ENCODE measurements at places on chromosomes 1 and 21.
A peak's percentile ranks its signal among the peaks of the same experiment; 100 is the strongest.

- H3K27ac ChIP-seq, result no peak overlapping the region
- no peak overlapping the region for H3K4me3 ChIP-seq
- H3K36me3 ChIP-seq, result no peaks in the 10 kb centered on the region
Measured at GRCh38 chr1:46757956-46758528, 39.1 kb upstream of the EFCAB14 start.

GRCh38 chr21:27807596-27807995 lies 840.7 kb upstream of the ADAMTS5 start:
- H3K27me3 ChIP-seq, result no peaks in the 10 kb centered on the region
- H3K27ac ChIP-seq, result no peak overlapping the region
- no peak overlapping the region for H3K4me3 ChIP-seq

DNA sequence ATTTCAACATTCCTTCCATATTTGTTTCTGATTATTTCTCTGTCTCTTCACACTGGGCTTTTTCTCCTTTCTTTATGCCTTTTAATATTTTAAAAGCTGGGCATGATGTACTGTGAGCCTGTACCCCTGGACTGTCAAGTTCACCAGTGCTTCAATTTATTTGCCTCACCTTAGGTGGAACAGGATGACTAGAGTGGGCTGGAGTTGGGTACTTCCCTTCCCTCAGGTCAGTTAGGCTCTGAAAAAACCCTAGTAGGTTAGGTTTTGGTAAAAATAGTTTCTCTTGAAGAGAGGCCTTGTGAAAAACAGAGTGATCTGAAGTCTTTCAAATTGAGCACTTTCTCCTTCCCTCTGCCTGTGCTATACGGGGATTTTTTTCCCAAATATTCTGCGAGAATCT lies 163.0 kb upstream of the LYPLAL1 start:
- no peak overlapping the region for H3K4me3 ChIP-seq
- no peak for DNase-seq
- H3K4me1 ChIP-seq, result no peaks in the 10 kb centered on the region

- no peak overlapping the region for H3K4me3 ChIP-seq
- H3K27me3 ChIP-seq, result no peaks in the 10 kb centered on the region
- no peak for DNase-seq
- H3K27ac ChIP-seq, result no peak overlapping the region
- H3K36me3 ChIP-seq, result no peaks in the 10 kb centered on the region
- no peaks in the 10 kb centered on the region for H3K4me1 ChIP-seq
Measured at GRCh38 chr1:245765230-245766000, 610.6 kb downstream of the KIF26B start.

GRCh38 chr1:183025782-183026774 lies 2.9 kb downstream of the LAMC1 start:
- peaks cover 21% of the 10 kb centered on the region for H3K4me1 ChIP-seq
- H3K4me3 ChIP-seq, result no peak overlapping the region
- H3K27ac ChIP-seq, result no peak overlapping the region
- DNase-seq, result no peak

GRCh38 chr1:208207388-208208131 lies 36.6 kb downstream of the PLXNA2 start:
- H3K27me3 ChIP-seq, result no peaks in the 10 kb centered on the region
- H3K27ac ChIP-seq, result no peak overlapping the region
- DNase-seq, result peak; percentile 65
- H3K4me1 ChIP-seq, result peaks cover 7% of the 10 kb centered on the region
- no peak overlapping the region for H3K4me3 ChIP-seq

DNA sequence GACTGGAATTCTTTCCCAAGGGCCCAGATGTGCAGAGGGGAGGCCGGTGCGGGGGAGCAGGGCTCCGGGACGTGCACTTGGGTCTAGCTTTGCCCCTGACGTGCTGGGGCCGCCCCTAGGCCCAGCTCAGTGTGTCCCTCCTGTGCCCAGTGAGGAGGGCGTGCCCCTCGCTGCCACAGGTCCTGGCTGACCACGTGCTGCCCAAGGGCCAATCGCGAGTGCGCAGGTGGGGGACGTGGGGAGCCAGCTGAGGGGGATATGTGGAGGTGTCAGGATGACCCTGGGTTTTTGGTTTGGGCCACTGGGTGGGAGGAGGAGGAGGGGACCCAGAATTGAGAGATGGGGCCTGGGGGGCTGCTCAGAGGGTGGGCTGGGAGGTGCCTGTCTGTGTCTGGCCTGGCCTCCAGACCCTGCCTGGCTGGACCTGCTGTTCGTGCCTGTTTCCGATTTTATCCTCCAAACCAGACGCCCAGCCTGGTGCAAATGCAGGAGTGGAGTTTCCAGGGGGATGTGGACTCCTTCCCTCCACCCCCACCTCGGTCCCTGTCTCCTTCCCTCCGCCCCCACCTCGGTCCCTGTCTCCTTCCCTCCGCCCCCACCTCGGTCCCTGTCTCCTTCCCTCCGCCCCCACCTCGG lies 6.1 kb upstream of the RNF223 start:
- no peaks in the 10 kb centered on the region for H3K36me3 ChIP-seq
- H3K27me3 ChIP-seq, result peaks cover 20% of the 10 kb centered on the region
- no peak overlapping the region for H3K4me3 ChIP-seq
- no peaks in the 10 kb centered on the region for H3K4me1 ChIP-seq

- H3K4me1 ChIP-seq, result no peaks in the 10 kb centered on the region
- DNase-seq, result no peak
- H3K27ac ChIP-seq, result no peak overlapping the region
- no peaks in the 10 kb centered on the region for H3K27me3 ChIP-seq
- no peak overlapping the region for H3K4me3 ChIP-seq
Measured at GRCh38 chr1:8516278-8516777, 198.4 kb downstream of the SLC45A1 start.

- peaks cover 15% of the 10 kb centered on the region for H3K4me1 ChIP-seq
- no peak overlapping the region for H3K4me3 ChIP-seq
- DNase-seq, result no peak
- H3K27me3 ChIP-seq, result no peaks in the 10 kb centered on the region
- H3K36me3 ChIP-seq, result no peaks in the 10 kb centered on the region
- no peak overlapping the region for H3K27ac ChIP-seq
Measured at GRCh38 chr1:92881391-92881790, 49.6 kb downstream of the RPL5 start.

DNA sequence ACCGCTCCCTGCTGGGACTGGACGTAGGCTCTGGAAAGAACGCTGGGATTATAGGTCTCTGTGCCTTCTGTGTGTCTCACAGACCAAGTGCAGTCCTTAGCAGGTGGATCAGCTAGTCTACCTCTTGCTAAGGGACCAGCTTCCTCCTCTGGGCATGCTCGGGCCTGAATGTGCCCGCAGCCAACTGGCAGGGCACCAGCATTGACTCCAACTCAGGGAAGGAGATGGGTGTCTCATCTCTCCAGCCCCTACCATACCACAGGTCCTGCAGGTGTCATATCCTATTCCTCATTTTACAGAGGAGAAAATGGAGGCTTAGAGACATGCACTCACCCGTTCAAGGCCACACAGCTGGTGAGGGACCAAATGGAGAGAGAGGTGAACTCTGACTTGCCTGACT lies 340.2 kb downstream of the PTPRU start:
- no peaks in the 10 kb centered on the region for H3K4me1 ChIP-seq
- peaks cover 93% of the 10 kb centered on the region for H3K27me3 ChIP-seq
- H3K36me3 ChIP-seq, result no peaks in the 10 kb centered on the region
- no peak for DNase-seq
- no peak overlapping the region for H3K4me3 ChIP-seq

- H3K27ac ChIP-seq, result no peak overlapping the region
- no peaks in the 10 kb centered on the region for H3K27me3 ChIP-seq
- H3K36me3 ChIP-seq, result no peaks in the 10 kb centered on the region
- DNase-seq, result no peak
- H3K4me3 ChIP-seq, result no peak overlapping the region
Measured at GRCh38 chr1:109689844-109690405, 2.3 kb downstream of the GSTM1 start.

- no peak for DNase-seq
- H3K4me1 ChIP-seq, result peaks cover 25% of the 10 kb centered on the region
- no peak overlapping the region for H3K27ac ChIP-seq
- no peaks in the 10 kb centered on the region for H3K36me3 ChIP-seq
- no peak overlapping the region for H3K4me3 ChIP-seq
Measured at GRCh38 chr1:165875171-165875570, 47.8 kb downstream of the UCK2 start.

DNA sequence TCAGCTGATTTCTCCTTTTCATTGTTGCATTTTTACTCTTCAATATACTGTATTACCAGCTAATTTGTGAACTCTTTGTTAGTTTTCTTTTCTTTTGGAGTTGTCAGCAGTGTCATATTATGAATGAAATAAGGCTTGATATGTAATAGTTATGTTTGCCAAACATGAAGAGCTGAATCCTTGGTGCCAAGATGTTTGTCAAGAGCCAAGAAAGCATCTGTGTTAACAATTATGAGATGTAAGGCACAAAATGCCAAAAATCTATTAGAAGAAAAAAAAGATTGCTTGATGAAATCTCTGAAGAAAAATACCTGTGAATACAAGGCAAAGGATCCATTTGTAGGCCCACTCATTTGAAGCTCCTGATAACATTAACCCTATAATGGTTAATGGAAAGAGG lies 48.4 kb upstream of the RNPC3 start:
- H3K27ac ChIP-seq, result no peak overlapping the region
- no peak for DNase-seq
- H3K27me3 ChIP-seq, result no peaks in the 10 kb centered on the region
- no peaks in the 10 kb centered on the region for H3K4me1 ChIP-seq
- H3K4me3 ChIP-seq, result no peak overlapping the region
- H3K36me3 ChIP-seq, result no peaks in the 10 kb centered on the region

DNA sequence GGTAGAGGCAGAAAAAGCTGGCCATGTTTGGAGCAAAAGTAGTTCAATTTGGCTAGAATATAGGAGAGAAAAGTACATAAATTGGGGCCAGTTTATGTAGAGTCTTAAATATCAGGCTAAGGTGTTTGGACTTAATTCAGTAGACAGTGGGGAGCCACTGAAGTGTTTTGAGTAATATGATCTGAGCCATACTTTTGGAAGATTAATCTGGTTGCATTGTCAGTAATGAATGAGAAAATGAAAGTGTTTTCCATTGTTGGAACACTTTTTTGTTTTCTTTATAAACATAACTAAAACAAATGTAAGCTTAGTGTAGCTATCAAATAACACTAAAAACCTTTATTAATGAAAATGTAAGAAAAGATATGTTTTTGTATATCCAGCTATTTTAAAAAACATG lies 42.1 kb downstream of the POU2F1 start:
- no peaks in the 10 kb centered on the region for H3K36me3 ChIP-seq
- no peak overlapping the region for H3K27ac ChIP-seq
- no peak for DNase-seq

- no peak overlapping the region for H3K4me3 ChIP-seq
- no peaks in the 10 kb centered on the region for H3K36me3 ChIP-seq
- no peak overlapping the region for H3K27ac ChIP-seq
- 0 out of 2 replicates have a peak, but pooled peaks cover 3% of the 10 kb centered on the region for H3K27me3 ChIP-seq
- H3K4me1 ChIP-seq, result peaks cover 6% of the 10 kb centered on the region
Measured at GRCh38 chr1:167442142-167442848, 76.0 kb downstream of the CD247 start.

GRCh38 chr1:102853701-102854187 lies 254.6 kb downstream of the COL11A1 start:
- H3K27ac ChIP-seq, result no peak overlapping the region
- no peak for DNase-seq
- H3K4me3 ChIP-seq, result no peak overlapping the region
- no peaks in the 10 kb centered on the region for H3K36me3 ChIP-seq
- H3K27me3 ChIP-seq, result no peaks in the 10 kb centered on the region
- H3K4me1 ChIP-seq, result no peaks in the 10 kb centered on the region

- H3K4me1 ChIP-seq, result peaks cover 14% of the 10 kb centered on the region
- no peaks in the 10 kb centered on the region for H3K36me3 ChIP-seq
- no peak overlapping the region for H3K27ac ChIP-seq
- peak; percentile 62 for DNase-seq
- H3K27me3 ChIP-seq, result no peaks in the 10 kb centered on the region
Measured at GRCh38 chr1:79497193-79497773, 490.8 kb upstream of the ADGRL4 start.

- H3K27me3 ChIP-seq, result no peaks in the 10 kb centered on the region
- H3K4me1 ChIP-seq, result no peaks in the 10 kb centered on the region
- DNase-seq, result no peak
- H3K4me3 ChIP-seq, result no peak overlapping the region
- H3K27ac ChIP-seq, result no peak overlapping the region
- no peaks in the 10 kb centered on the region for H3K36me3 ChIP-seq
Measured at GRCh38 chr1:197486946-197487345, 218.9 kb downstream of the CRB1 start.

GRCh38 chr1:46399307-46399706 lies 5.2 kb downstream of the FAAH start:
- H3K27ac ChIP-seq, result peak overlapping the region; percentile 50
- no peaks in the 10 kb centered on the region for H3K27me3 ChIP-seq
- peak; percentile 54 for DNase-seq
- H3K36me3 ChIP-seq, result no peaks in the 10 kb centered on the region
- H3K4me1 ChIP-seq, result peaks cover 34% of the 10 kb centered on the region
- peak overlapping the region; percentile 10 for H3K4me3 ChIP-seq

DNA sequence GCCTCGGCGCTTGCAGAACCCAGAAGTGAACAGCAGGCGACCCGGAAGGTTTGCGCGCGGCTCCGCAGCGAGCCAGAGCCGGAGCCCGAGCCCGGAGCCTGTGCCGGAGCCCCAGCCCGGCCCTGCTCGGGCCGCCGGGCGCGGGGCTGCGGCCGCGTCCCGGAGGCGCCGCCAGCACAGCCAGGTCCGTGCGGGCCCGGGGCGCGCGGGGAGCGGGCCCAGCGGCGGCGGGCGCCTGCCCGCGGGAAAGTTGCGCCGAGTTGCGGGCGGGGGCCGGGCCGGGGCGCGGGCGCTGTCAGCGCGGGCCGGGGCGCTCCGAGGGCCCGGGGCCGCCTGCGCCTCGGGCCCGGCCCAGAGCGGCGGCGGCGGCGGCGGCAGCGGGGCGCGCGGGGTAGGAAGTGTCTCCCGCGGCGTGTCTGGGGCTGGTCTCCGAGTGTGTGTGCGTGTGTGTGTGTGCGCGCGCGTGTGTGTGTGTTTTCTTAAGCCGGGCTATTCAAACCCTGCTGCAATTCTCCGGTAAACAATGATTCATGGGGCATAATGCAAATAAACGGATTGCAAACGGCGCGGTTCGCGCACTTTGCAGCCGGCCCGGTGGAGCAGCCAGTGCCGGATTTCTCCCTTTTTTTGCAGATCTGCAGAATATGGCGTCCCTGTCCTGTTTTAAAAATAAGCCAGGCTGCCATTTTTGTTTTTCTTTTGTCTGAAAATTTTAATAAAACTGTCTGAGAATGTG lies at the start of gene ZNF362:
ZNF362 (plus strand) TSS at position 22 of the 736 bp plus-strand sequence. CDS start 14,083 bp downstream, outside the sequence.
- peak within 1 kb of the TSS; percentile 59 for H3K4me3 ChIP-seq
- peak within 1 kb of the TSS; percentile 44 for H3K27ac ChIP-seq
- H3K4me1 ChIP-seq, result no peaks in the 10 kb centered on the region

DNA sequence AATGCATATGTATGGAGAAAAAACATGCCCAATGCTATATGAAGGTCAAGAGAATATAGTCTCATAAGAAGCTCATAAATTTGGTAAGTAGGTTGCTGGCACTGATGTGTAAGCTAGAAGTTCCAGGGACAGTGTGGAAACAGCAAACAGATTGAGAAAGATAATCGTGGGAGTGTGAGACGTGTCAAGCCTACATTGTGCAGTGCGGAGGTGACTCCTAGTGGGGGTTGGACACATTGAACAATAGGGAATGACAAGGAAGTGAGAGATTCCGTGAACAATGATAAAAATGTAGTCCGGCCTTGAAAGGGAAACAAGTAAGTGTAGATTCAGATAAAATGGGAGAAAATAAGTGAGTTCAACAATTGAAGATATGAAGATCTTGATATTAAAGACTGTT lies 788.4 kb upstream of the PRMT6 start:
- H3K36me3 ChIP-seq, result no peaks in the 10 kb centered on the region
- H3K27ac ChIP-seq, result no peak overlapping the region
- H3K27me3 ChIP-seq, result no peaks in the 10 kb centered on the region
- H3K4me3 ChIP-seq, result no peak overlapping the region
- no peaks in the 10 kb centered on the region for H3K4me1 ChIP-seq

- DNase-seq, result no peak
- no peak overlapping the region for H3K4me3 ChIP-seq
Measured at GRCh38 chr1:233735331-233735730, 121.4 kb downstream of the KCNK1 start.

- H3K27me3 ChIP-seq, result peaks cover 17% of the 10 kb centered on the region
- DNase-seq, result no peak
- H3K4me1 ChIP-seq, result peaks cover 16% of the 10 kb centered on the region
- H3K27ac ChIP-seq, result no peak overlapping the region
- H3K4me3 ChIP-seq, result no peak overlapping the region
Measured at GRCh38 chr1:2388004-2388913, 3.1 kb downstream of the MORN1 start.

Data from MM.1S (cell line).